ENCODE measurements at places on chromosomes 7 and 10.

DNA sequence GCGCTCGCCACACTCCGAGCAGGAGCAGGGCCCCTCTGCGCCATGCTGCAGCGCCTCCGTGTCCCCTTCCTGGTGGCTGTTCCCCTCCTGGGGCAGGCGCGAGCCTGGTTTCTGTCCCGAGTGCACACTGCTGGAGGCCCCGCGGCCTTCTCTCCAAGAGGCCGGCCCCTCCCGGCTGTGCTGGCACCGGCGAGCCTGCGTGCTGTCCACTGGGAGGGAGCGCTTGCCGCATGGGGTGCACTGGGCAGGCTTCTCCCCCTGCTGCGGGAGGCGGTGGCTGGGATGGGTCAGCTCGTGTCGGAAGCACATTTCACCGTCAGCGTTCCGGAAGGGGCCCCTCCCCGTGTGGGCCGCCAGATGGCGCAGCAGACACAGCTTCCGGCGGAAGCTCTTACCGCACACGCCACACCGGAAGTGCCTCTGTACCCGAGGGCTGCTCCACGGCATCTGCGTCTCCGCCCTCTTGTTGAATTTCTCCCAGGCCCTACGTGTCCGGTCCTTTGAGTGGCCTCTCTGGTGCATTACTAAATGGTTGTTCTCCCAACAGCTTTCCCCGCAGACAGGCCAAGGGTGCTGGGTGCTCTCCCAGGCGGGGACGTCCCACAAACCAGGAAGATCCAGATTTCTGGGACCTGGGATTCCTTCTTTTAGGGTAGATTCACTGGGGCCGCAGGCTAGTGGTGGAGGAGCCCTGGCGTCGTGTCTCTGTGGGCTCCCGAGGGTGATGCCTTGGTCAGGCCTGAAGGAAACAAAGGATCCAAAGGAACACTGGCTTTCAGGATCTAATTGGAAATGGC is 18.7 kb downstream of the ZNF786 start:
- ATAC-seq, result peak; percentile 82

GRCh38 chr7:104207348-104207730 is 474 bp downstream of the ORC5 start:
- peak; percentile 49 for ATAC-seq

- no peak for ATAC-seq
These were observed 183.9 kb upstream of the POM121L12 start for GRCh38 chr7:52851547-52851946.

- no peak for ATAC-seq
These were observed 75.8 kb upstream of the MRLN start for GRCh38 chr10:59829024-59829423.

DNA sequence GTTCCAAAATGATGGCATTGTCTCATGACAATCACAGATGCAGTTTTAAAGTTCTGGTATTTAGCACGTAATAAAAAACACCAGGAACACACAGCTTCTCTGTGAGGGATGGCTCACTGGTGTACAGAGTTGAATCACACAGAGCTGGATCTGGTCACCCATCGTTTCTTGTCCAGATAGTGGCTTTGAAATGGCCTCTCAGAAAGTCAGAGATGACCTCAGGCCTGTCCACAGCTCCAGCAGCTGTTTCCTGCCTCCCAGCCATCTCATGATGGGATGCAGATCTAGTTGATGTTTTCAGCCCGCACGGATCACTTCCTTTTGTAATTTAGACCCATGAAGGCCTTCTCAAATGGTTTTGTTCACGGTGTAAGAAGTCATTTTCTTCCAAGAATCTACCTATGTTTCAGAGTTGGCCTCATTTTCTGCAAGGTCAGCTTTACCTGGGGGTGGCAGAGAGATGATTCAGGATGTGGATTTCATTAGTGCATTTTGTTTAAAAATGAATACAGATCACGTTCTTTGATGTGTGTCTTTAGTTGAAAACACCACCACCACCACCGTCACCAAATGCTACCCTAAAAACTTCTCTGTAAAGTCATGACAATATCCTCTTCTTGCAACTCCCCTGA is 166.2 kb downstream of the SNX10 start:
- ATAC-seq, result no peak

DNA sequence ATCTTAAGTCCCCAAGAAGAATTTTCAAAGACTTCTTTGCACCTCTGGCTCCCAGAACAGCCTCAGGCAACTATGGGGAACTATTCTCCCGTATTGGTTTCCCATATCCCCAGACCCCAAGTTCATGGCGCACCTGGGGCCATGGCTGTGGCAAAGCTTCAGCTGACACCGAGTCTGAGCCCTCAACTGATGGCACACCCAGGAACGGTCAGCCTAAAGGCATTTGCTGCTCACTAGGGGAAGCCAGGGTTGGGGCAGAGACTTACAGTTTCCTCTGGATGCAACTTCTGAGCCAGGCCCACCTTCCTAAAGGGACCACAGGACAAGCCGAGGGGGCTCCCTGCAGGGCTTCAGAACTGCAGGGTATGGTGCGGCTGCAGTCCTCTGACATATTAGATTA is 13.7 kb upstream of the CPA1 start:
- ATAC-seq, result no peak

DNA sequence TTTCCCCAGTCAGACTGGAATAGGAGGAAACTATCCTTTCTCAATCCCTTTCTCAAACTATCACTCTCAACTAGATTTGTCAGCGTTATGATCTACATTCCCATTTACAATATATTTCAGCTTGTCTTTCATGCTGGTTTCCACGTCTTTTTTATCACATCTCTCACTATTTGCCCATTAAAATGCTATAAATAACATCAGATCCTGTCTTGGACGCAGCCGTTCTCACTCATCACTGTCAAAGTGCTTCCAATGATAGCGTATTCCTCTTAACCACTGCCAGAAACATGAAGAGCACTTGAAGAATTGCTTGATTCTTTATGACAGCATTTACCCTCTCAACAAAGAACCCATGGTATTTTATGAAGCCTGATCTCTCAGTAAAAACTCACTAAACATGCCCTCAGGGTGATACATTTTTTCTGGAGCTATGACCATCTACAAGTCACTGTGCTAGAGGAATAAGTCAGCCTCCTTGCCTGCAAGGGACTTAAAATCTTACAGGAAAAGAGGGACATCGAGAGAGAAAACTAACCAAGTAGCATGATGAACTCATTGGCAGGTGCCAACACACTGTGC is 205.6 kb upstream of the PFKP start:
- no peak for ATAC-seq

DNA sequence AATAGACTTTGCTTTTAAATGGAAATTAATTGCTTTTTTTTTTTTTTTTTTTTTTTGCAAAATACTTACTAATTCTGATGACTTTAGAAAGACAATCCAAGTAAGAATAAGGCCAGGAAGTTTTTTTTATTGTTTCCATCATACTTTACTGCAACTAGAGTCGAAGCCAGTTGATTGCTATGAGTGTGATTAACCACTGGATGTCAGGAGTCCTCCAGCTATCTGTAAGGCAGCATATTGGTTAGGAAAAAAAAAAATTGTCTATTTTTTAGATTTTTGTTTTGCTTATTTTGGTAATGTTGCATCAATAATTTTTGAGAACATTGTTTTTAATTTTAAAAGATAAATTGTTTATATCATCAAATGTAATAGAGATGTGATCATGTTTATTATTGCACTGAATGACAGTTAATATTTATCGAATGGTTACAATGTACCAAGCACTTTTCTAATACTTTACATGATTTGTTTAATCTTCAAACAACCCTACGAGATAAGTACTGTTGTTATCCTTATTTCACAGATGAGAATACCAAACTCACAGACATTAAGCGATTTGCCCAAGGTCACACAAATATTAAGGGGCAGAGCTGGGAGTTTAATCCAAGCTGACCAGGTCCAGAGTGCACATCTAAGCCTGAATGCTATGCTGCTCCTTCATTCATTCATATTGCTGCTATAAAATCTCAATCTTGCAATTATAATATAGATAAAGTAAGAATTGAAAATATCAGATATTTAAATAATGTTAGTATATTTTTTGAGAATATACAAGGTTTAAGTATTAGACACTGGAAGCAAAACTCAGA is 19.9 kb upstream of the LMOD2 start:
- no peak for ATAC-seq

- no peak for ATAC-seq
These were observed 6.0 kb downstream of the CCNY start for GRCh38 chr10:35342183-35342753.

DNA sequence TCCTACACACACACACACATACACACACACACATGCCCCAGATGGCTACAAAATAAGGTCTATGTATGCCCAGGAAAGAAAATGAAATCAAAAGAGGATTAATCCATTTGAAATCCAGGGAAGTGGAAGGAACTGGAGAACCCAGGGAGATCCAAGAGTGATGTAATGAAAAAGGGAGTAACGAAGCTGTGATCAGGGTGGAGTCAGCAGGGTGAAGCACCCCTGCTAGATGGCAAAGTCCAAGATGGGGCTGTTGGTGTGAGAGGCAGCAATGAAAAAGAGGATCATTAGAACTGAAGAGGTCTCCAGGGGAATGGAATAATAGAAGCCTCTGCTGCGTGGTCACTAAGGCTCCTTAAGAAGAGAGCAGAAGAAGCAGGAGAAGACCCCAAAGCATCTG is 43.6 kb upstream of the IL6 start:
- ATAC-seq, result no peak

DNA sequence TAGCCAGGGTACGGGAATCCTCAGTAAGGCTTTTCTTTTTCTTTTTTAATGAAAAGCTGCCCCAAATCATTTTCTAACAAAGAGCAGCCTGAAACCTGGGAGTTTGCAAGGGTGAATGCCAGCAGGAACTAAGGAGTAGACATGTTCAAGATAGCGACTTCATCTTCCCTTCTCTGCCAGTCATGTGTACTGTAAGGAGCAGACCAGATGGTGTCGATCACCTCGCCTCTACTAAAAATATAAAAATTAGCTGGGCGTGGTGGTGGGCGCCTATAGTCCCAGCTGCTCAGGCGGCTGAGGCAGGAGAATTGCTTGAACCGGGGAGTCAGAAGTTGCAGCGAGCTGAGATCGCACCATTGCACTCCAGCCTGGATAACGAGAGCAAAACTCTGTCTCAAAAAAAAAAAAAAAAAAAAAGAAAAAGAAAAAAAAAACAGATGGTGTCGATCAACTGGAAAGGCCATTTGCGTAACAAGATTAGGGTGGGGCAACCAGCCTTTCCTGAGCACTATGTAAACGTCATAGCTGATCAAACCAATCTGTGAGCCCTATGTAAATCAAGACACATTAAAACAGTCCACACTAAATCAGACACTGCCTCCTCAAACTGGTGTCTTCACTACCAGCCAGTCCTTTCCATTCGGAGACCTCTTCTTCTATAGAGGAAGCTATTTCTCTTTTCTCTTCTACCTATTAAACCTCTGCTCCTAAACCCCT is 33.8 kb downstream of the NOLC1 start:
- no peak for ATAC-seq

- peak; percentile 83 for ATAC-seq
These were observed 30.3 kb downstream of the PIK3CG start for GRCh38 chr7:106895246-106895864.

GRCh38 chr10:125337510-125337909 is 177.1 kb upstream of the CTBP2 start:
- no peak for ATAC-seq

Measured in activated CD4-positive, CD25-positive, alpha-beta regulatory T cell treated with anti-CD3 and anti-CD28 coated beads, Interleukin-2, amount 50 U/mL, for 24 hours (primary cell).